Non-pigmented ciliary epithelial cell (primary cell): ENCODE measurements at places on chromosomes 5 and 9.

DNA sequence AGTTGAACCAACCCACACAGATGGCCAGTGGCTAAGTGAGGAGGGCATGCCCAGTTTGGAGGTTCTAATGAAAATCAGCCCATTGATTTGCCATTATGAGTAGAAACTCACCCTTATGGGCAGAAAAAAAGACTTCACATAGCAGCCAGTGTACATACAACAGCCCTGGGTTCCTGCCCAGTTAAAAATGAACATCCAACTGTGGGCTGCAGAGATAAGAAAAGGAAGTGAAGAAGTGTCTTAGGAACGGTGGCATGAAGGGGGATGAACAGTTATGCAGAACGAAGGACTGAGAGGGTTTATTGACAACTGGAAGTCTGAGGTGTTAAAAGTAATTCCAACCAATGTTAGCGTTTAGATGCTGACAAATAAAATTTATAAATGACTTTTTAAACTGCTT is 118.4 kb downstream of the MARCHF3 start:
- no peak for DNase-seq

- DNase-seq = no peak
Measured at GRCh38 chr5:58133631-58134296, 326.1 kb downstream of the PLK2 start.

DNA sequence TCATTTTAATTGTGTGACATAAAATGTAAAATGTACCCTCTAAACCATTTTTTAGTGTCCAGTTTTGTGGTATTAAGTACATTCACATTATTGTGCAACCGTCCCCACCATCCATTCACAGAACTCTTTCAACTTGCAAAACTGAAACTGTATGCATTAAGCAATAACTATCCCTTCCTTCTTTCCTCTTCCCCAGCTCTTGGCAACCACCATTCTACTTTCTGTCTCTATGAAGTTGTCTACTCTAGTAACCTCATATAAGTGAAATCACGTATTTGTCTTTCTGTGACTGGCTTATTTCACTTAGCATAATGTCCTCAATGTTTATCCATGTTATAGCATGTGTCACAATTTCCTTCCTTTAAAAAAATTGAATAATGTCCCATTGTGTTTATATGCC is 142.4 kb downstream of the C9orf152 start:
- no peak for DNase-seq

DNA sequence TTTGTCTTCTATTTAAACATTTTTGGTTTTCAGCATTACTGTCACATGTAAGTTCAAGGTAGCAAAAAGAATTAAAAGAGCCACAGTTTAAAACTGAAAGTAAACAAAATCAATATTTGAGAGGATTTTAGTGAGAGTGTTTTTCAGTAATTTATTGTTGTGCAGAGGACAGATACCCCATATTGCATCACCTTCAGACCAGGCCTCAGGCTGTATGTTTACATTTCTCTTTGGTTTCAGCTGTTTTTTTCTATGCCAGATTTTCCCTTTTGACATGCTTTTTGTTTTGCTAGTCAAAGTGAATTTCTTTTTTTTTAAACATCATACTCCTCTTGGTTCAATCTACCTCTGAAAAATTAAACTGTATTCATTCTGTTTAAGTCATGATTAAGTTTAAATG is 47.2 kb downstream of the MAST4 start:
- no peak for DNase-seq

DNA sequence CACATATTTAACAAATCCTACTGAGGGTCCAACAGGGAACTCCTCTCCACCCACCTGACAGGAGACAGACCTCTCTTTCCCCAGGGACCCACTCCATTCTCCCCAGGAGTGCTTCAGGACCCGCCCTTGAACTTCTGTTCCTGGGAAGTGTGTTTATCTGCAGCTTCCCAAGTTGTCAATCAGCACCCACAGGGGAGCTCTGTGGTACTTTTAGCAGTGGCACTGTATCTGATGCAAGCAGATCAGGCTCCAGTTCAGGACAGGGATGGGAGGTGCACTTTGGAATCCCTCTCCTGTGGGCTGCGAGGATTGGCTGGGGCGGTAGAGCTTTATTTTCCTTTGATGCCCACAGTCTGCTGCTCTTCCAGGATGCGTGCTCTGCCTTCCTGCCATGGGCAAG is 8.7 kb downstream of the GALNT10 start:
- DNase-seq = no peak

GRCh38 chr9:132162764-132163456 is 1.1 kb downstream of the NTNG2 start:
- no peak for DNase-seq

GRCh38 chr5:106757672-106758071 is 913.1 kb downstream of the EFNA5 start:
- DNase-seq = no peak

GRCh38 chr9:115058684-115059315 is 59.2 kb downstream of the TNC start:
- peak; percentile 38 for DNase-seq

DNA sequence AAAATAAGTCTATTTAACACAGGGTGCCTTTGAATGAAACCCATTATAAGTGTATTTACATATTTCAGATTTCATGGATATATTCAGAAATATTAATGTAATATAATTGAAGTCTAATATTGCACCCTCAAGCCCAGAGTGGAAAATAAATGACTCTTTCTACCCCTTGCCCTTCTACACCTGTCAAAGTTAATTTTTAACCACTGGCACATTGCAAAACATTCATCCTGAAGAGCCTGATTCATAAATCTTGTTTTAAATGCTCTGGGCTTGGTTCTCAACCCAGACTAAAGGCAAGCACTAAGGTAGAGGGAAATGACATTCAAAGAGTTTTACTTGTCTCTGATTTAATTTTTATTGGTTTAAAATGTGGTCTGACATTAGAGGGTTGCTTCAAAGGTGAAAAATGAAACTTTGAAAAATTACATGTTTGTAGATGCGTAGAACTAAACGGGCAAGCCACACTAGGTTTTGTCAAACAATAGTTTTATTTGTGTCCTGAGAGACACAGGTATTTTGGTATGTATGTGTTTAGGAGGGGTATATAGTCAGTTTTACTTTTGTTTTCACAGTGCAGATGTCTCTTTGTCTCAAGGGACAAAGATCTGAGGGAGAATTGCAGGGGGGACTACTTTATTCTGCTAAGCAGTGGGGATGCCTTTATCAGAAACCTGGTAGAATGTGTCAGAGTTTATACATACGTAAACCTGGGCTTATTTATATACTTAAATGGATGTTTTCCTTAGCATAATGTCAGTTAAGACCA is 69.7 kb downstream of the PIK3R1 start:
- no peak for DNase-seq

GRCh38 chr5:143170977-143171376 is 232.5 kb downstream of the NR3C1 start:
- no peak for DNase-seq

DNA sequence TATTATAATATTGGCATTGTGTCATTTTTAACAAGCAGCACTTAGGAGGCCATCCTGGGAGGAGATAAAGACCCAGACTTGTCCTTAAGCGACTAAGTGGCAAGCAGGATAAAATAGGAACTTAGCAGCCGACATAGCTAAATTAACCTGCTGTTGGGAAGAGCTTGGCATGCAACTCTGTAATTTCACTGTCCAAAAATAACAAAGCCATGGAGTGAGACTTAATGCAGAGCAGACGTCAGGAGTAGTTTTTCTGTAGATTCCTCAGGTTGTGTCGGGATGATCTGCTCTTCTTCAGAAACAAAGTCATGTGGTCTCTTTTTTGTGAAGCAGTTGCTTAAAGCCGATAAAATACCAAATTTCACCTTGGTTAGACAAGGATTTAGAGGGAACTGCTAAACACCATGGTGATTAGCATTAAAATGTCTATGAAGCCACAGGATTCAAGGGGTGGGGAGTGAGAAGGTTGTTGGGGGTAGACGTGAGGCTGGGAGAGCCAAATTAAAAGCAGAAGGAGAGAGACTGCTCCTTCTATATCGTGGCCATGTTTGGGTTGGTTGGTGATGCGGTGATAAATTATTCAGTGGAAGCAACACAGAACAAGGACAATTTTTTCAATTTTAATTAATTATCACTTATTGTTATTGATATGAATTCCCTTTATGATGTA is 303.0 kb downstream of the CSNK1G3 start:
- no peak for DNase-seq

GRCh38 chr9:90053027-90053426 is 448.2 kb downstream of the GADD45G start:
- no peak for DNase-seq

GRCh38 chr5:38032149-38032548 is 192.3 kb upstream of the GDNF start:
- DNase-seq = no peak

- no peak for DNase-seq
Measured at GRCh38 chr9:135218331-135219225, 131.1 kb downstream of the OLFM1 start.

DNA sequence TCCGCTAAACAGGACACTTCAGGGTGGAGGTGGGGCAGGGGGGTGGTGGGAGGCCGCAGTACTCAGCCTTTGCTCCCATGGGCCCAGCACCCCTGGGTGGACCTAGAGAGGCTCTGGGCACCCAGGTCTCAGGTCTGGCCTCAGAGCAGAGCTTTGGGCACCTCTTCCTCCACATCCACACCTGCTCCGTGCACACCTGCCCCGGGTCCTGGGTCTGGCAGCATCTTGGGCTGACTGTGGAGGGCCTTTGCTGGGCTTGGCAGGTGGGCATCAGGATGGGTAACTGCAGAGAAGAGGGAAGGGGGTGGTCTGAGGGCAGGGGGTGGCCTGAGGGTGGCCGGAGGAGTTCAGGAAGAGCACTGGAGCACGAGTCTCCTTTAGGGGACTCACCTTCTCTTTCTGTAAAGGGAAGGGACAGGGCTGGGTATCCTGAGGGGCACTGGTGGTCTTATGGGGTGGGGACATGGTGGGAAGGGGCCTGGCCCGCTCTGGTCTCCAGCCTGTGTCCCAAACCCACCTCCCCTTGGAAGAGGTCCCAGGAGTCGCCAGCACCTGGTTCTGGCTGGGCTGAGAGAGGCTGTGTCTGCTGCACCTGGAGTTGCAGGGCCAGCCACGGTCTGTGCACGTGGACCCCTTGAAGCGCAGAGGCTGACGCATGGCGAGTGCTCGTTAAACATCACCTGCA is 106.7 kb upstream of the IER5L start:
- DNase-seq = no peak

GRCh38 chr5:172902497-172903472 is 56.4 kb upstream of the RPL26L1 start:
- peak; percentile 94 for DNase-seq

DNA sequence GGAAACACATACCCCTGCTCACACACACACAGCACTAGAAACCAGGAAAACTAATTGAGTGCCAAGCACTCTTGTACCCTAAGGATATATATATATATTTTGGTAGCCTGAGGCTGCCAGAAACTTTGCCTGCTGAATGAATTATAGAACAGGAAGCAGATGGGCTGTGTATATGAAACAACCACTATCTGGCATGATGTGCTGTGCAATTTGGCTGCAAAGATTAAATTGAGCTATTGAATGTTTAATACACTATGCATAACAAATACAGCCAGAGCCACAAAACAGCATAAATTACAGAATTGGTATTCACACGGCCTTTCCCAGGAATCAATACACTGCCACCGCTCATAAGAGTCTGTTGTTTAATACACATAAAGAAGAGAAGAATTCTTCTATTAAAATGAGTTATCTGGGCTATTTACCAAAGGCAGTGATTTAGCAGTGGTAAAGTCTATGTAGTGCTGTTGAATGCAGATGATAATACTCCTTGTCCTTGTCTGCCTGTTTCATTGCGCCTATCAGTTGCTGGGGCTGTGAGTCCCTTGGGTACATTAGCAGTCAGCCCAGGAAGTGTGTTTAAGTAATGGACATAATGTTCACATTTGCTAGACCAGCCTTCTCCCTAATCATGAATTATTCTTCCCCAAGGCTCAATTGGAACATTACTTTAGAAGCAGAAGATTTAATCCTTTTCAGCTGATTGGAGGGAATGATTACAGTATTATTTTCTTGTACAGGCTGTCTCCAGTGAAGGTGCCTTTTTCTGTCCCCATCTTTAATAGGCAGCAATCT is 294.3 kb downstream of the TLE1 start:
- DNase-seq = no peak

DNA sequence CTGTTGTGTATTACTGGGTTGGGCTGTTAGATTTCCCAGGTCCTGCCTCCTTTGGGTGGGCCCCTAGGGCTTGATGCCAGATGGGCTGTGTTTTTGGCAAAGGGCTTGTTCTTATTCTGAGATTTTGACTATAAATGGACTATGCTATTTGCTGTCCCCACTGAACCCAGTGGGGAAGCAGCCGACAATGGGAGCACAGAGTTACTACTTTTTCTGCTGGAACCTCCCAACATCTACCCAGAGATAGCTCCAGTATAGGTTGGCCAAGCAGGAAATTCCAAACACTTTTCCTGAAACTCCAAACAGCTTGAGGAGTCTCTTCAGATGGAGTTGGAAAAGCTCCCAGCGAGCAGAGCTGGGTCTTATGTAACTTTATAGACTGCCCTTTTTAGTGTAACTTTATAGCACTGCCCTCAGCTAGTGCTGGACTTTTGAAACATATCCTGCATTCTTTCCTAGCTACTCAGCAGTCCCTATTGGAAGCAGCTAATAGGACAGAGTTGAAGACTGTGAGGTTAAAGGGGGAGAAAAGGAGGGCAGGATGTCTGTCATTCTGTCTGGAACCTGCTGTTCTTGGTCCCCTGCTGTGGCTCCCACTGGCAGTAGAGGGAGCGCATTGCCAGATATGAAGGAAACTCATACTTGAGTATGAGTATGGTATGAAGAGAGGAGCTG is 21.0 kb downstream of the RUSC2 start:
- no peak for DNase-seq

- DNase-seq = no peak
Measured at GRCh38 chr5:160960592-160960991, 108.6 kb upstream of the ATP10B start.

- DNase-seq = no peak
Measured at GRCh38 chr5:146313027-146313426, 25.6 kb upstream of the POU4F3 start.

DNA sequence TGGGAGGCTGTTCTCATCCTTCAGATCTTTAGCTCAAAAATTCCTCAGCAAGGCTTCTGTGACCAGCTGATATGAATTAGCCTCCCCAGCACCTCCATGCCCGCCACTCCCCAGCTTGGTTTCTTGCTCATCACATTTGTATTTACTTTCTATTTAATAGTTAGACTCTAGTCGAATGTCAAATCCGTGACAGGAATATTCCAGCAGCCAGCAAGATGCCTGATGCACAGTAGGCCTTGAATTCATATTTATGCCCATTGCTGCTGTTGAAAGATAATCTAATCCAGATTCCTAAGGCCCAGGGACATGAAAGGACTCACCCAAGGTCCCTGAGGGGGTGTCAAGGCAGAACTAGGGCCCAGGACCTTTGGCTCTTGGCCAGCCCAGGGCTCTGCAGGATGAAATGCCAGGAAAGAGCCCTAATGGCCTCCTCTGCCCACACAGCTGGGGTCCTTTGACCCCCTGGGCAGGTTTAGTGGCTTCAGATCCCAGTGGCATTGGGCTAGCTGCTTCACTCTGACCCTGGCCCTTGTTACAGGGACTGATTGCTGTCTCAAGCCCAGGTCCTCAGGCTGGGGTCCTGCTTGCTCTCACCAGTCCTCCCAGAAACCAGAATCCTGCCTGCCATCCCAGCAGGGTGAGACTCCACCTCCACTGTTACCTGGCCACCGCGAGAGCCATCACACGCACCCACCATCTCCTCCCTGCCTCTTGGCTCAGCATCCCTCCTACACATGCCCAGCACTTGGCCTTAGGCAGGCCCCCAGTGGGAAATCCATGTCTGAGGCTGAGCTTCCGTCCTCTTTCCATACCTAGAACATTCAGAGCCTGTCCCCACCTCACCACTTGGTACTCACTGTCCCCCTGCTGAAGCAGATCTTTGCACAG is 7.3 kb downstream of the CSF1R start:
- DNase-seq = no peak

- DNase-seq = no peak
Measured at GRCh38 chr5:5637173-5637572, 214.7 kb downstream of the ICE1 start.
